ENCODE measurements at places on chromosomes 16 and 17.

GRCh38 chr16:591231-591630 is 1.4 kb downstream of the RAB40C start:
- no peak overlapping the region for H3K27ac ChIP-seq
- DNase-seq = no peak
- no peaks in the 10 kb centered on the region for H3K36me3 ChIP-seq

DNA sequence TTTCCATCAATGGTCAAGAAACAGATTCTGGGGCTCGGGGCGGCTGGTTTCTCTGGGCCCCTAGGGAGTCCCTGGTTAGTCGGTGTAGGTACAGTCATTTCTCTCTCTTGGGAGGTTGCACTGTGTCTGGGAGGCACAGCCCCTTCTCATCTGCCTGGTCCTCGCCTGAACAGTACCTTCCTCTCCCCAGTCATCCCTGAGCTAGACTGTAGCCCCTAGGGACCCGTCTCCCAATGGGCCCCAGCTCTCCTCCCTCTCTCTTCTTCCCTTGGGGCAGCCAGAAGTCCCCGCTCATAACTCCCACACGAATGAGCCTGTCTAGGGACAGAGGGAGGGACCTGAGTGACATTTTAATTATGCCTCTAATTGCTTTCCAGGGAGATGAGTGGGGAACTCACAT is 20.2 kb upstream of the CPSF4L start:
- H3K27me3 ChIP-seq = no peaks in the 10 kb centered on the region
- peaks cover 8% of the 10 kb centered on the region for H3K4me1 ChIP-seq
- H3K27ac ChIP-seq = no peak overlapping the region
- DNase-seq = no peak

GRCh38 chr16:67514382-67514828 is 14.2 kb upstream of the RIPOR1 start:
- H3K4me1 ChIP-seq = peaks cover 12% of the 10 kb centered on the region
- DNase-seq = peak; percentile 85
- no peak overlapping the region for H3K4me3 ChIP-seq
- no peaks in the 10 kb centered on the region for H3K27me3 ChIP-seq

DNA sequence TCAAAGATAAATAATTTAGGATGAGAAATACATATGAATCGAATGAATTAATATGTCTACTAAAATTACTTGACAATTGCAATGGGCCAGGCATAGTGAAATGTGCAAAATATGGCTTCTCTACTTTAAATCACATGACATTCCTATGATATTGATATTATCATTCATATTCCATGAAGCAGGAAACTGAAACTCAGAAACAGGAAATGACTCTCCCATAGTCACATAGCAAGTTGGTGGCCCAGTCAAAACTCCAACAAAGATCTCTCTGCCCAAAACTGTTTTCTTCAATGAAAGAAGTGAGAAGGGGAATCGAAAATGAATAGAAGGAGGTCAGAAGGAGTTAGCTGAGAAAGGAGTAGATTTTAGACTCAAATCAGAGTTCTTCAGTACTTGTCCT is 272.2 kb downstream of the CDH8 start:
- H3K36me3 ChIP-seq = no peaks in the 10 kb centered on the region
- no peak overlapping the region for H3K4me3 ChIP-seq
- no peaks in the 10 kb centered on the region for H3K27me3 ChIP-seq
- no peaks in the 10 kb centered on the region for H3K4me1 ChIP-seq
- peak; percentile 4 for DNase-seq

DNA sequence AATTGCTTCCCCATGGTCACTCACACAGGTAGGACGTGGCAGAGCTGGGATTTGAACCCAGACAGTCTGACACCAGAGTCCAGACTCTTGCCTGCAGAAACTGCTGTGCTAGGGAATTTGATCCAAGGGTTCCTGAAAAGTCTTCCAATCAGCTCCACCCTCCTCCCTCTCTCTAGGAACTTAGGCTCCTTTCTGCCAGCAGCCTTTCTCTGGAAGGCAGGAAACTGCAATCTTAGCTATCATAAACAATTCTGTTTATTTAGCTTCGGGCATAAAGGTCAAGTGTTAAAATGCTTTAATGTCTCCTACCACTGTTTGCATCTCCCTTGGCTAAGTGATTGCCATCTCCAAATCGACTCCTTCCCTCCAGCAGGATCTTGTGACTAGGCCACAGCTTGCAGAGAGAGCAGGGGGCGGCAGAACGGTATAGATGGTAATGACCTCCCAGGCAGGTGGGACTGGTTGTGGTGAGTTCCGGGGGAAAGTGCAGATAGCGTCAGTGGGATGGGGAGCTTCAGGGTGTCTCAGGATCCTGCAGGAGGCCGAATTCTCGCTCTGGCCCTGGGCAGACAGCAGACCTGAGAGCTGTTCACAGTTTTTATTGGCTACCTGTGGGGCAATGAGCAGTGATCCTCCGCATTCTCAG is 882.4 kb upstream of the EEF2KMT start:
- H3K27me3 ChIP-seq = no peaks in the 10 kb centered on the region
- no peak overlapping the region for H3K27ac ChIP-seq
- DNase-seq = no peak
- no peaks in the 10 kb centered on the region for H3K4me1 ChIP-seq
- H3K4me3 ChIP-seq = no peak overlapping the region

- DNase-seq = peak; percentile 46
- H3K36me3 ChIP-seq = no peaks in the 10 kb centered on the region
- H3K27ac ChIP-seq = no peak overlapping the region
- no peaks in the 10 kb centered on the region for H3K27me3 ChIP-seq
- peak overlapping the region; percentile 39 for H3K4me3 ChIP-seq
- H3K4me1 ChIP-seq = peaks cover 20% of the 10 kb centered on the region
These were observed 9.7 kb upstream of the NXPH3 start for GRCh38 chr17:49565948-49566491.

DNA sequence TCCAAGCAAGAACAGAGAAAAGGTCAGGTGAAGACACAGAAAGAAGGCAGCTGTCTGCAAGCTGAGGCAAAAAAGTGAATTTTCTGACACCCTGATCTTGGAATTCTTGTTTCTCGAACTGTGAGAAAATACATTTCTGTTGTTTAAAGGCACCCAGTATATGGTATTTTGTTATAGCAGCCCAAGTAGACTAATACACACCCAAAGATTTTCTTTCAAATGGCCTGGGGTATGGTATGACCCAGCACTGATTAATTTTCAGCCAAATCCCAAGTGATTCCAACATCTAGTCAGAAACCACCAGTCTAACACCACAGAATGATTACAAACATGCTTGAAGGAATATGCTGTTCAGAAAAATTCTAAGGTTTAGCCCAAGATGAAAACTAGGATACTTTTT is 36.8 kb downstream of the TRIM37 start:
- peaks cover 41% of the 10 kb centered on the region for H3K36me3 ChIP-seq
- H3K4me1 ChIP-seq = no peaks in the 10 kb centered on the region
- no peak overlapping the region for H3K4me3 ChIP-seq
- no peak overlapping the region for H3K27ac ChIP-seq
- H3K27me3 ChIP-seq = no peaks in the 10 kb centered on the region

DNA sequence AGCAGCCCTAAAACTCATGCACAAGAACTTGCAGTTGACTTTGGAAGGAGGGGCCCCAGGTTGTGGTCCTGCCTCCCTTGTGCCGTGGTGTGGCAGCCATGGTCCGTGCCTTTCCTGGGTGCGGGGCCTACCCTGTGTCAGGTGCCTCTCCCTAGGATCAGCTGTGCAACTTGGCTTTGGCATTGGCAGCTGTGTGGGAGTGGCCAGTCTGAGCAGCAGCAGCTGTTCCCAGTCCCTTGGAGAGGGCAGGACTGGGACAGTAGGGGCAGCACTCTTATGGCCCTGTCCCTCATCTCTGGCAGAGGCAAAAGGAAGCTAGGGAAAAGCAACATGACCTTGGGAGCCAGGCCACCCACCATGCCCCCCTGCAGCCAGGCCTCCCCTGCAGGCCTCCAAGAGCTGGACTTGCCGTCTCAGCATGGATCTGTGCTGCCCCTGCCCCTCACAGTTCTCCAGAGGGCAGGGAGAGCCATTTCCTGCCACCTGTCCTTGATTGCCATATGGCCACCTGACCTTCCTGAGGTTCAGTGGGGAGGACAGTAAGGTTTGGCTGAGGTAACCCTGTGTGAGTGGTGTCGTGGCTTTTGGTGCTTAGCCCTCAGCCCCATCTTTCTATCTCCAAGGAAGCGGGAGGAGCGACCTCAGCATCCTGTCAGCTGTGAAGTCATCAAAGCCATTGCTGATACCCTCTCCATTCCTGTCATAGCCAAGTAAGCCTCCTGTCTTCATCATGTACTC is 15.5 kb upstream of the NFATC3 start:
- H3K27me3 ChIP-seq = no peaks in the 10 kb centered on the region
- no peak overlapping the region for H3K4me3 ChIP-seq
- peaks cover 8% of the 10 kb centered on the region for H3K4me1 ChIP-seq
- H3K27ac ChIP-seq = no peak overlapping the region

- H3K27ac ChIP-seq = peak overlapping the region; percentile 60
- H3K36me3 ChIP-seq = no peaks in the 10 kb centered on the region
- H3K4me1 ChIP-seq = peaks cover 16% of the 10 kb centered on the region
- peak; percentile 87 for DNase-seq
- no peak overlapping the region for H3K4me3 ChIP-seq
These were observed 5.4 kb upstream of the CRYBA1 start for GRCh38 chr17:29240968-29241963.

DNA sequence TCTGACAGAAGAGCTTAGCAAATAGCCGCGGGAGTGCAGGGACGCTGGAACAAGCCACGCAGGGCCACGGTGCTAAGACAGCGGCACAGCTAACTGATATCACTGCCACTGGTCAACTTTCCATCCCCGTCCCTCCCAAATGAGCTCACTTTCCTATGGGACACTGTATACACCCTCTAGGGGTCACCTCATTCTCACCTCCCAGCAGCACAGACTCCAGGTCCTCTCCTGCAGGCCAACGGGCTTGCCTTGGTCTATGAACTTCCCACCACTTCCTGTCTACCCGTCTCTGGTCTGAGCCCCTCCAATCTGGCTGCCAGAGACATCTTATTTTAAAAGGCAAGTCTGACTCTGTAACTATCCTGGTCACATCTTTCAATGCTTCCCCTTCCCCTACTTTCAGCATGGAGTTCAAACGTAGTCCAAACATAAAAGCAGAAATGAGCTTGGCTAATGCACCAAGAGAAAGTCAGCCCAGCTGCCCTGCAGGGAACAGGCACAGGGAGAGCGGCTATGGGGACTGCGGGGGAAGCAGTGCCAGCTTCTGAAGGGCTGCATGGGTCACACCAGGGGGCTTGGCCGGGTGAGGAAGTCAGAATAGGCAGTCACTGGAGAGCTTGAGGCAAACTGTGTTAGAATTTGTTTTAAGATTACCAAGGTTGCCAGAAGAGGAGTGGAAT is 26.3 kb upstream of the SLC38A8 start:
- H3K4me3 ChIP-seq = no peak overlapping the region
- H3K27ac ChIP-seq = no peak overlapping the region
- DNase-seq = no peak
- no peaks in the 10 kb centered on the region for H3K4me1 ChIP-seq

GRCh38 chr17:10843811-10844210 is 5.9 kb upstream of the PIRT start:
- no peak overlapping the region for H3K4me3 ChIP-seq
- no peaks in the 10 kb centered on the region for H3K36me3 ChIP-seq
- no peaks in the 10 kb centered on the region for H3K27me3 ChIP-seq
- H3K4me1 ChIP-seq = no peaks in the 10 kb centered on the region
- H3K27ac ChIP-seq = no peak overlapping the region
- DNase-seq = no peak

DNA sequence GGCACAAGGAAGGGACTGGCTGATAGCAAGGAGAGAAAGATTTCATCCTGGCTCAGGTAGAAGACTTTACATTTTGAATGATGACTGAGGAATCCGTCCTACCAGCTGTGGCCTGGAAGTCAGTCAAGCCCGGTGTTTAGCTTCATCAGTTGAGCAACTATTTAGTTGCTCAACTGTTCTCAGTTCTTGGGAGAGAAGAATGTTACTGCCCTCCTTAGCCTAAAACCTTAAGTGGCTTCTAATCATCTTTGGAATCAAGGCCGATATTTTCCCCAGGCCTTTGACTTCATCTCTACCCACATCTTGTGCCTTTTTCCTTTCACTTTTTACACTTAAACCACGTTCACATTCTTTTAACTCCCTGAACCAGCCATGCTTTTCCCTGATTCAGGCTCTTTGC is 17.3 kb upstream of the RBL2 start:
- no peak overlapping the region for H3K27ac ChIP-seq
- no peak for DNase-seq
- H3K36me3 ChIP-seq = no peaks in the 10 kb centered on the region
- no peak overlapping the region for H3K4me3 ChIP-seq
- H3K4me1 ChIP-seq = peaks cover 13% of the 10 kb centered on the region

DNA sequence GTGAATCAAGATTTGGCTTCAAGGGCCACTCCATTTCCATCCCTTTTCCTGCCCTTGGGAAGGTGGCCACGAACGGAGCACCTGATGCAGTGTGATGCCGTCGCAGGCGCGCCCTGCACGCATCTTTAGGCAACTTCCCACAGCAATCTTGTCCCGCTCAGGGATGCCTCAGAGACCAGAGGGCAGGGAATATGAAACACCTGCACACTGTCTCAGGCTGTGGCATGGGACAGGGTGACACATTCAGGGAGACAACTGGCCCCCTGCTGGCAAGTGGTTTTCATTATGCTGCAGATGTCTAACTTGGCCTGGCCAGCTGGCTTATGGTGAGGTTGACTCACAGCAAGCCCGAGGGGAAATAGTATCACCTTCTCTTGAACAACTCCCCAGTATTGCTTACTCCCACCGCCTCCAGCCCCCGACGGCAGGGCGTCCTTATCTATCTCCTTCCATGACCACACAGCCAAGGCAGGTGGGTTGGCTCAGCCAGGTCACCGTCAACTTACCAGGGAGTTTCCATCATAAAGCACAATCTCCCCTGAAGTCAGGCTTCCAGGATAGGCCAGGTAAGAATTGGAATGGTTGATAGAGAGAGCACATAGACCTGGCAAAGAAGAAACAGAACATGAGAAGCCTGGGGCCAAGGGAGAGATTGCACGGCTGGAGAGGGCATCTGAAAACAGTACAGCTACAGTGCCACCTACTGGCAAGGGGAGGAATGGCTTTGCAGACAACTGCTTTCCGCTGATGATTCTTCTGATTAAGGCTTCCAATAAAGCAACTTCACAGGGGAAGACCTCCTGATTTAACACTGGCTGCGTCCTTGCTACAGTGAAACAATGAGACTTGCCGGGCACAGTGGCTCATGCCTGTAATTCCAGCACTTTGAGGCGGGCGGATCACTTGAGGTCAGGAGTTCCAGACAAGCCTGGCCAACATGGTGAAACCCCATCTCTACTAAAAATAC is 21.1 kb downstream of the WIPI1 start:
- DNase-seq = peak; percentile 89
- H3K4me1 ChIP-seq = peaks cover 10% of the 10 kb centered on the region
- peak overlapping the region; percentile 81 for H3K27ac ChIP-seq
- no peaks in the 10 kb centered on the region for H3K27me3 ChIP-seq
- peak overlapping the region; percentile 48 for H3K4me3 ChIP-seq

DNA sequence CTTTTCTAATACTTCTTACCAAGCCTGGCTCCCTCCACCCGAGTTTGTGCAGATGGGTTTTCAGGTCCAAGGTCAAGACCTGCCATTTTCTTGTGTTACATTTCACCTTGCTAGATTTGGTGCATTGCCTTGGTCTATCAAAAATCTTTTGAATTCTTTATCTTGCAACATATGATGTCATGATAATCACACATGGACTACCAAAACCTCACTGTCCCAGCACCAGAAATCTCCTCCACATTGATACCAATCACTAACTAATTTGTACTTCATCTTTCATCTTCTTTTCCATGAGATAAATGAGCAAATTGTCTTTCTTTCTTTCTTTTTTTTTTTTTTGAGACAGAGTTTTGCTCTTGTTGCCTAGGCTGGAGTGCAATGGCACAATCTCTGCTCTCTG is 33.0 kb upstream of the ZFHX3 start:
- H3K4me1 ChIP-seq = no peaks in the 10 kb centered on the region
- no peak overlapping the region for H3K27ac ChIP-seq
- H3K36me3 ChIP-seq = no peaks in the 10 kb centered on the region
- H3K27me3 ChIP-seq = no peaks in the 10 kb centered on the region
- DNase-seq = no peak

All from PC-3 (cell line).